ENCODE measurements at places on chromosomes 16 and 17. TPM values are rescaled to one million over a fixed set of nuclear protein-coding genes. Genes with fewer than 3 reads are reported as not detected.

Gene MILR1
- total RNA-seq = 6.5 TPM

Gene MYO1C
- total RNA-seq = 184 TPM

Gene WDR59
- total RNA-seq = 12.8 TPM

Gene KRTAP4-12
- not detected for total RNA-seq

Gene CASKIN1
- total RNA-seq = 0.19 TPM

Gene KLHL10
- total RNA-seq = under 0.01 TPM

Gene CA5A
- not detected for total RNA-seq

Gene SLFN12
- total RNA-seq = 41.2 TPM

Gene ZFP3
- total RNA-seq = 1.7 TPM

Gene KRT9
- total RNA-seq = not detected

Gene MRPL45
- 28.8 TPM for total RNA-seq

Gene CEP112
- total RNA-seq = 5.9 TPM

Gene KAT7
- 28.6 TPM for total RNA-seq

Gene CTRL
- 0.96 TPM for total RNA-seq

Gene PSMC3IP
- 16.3 TPM for total RNA-seq

Gene AATK
- 0.56 TPM for total RNA-seq

Gene ZG16
- not detected for total RNA-seq

Gene C16orf89
- total RNA-seq = 1.1 TPM

Gene SPAG5
- 6.5 TPM for total RNA-seq

Gene HEATR9
- total RNA-seq = not detected

Gene CDH5
- 23.2 TPM for total RNA-seq

Gene TP53TG3F
- not detected for total RNA-seq

Data from regular cardiac myocyte (primary cell).